Activated CD8-positive, alpha-beta memory T cell treated with anti-CD3 and anti-CD28 coated beads for 1 hour (primary cell): ENCODE measurements at places on chromosomes 12 and 14.
A peak's percentile ranks its signal among the peaks of the same experiment; 100 is the strongest.

GRCh38 chr12:47615711-47616110, 90.1 kb downstream of the RPAP3 start:
- DNase-seq, result no peak

- no peak for DNase-seq
Observed at GRCh38 chr12:110619534-110619953, 5.6 kb downstream of the TCTN1 start.

- DNase-seq, result peak; percentile 19
Observed at GRCh38 chr14:102594514-102595175, 2.2 kb downstream of the RCOR1 start.

GRCh38 chr14:95346820-95347219, 27.1 kb upstream of the CLMN start:
- DNase-seq, result no peak

GRCh38 chr12:131312793-131313545, 359.3 kb downstream of the ADGRD1 start:
- DNase-seq, result no peak

DNA sequence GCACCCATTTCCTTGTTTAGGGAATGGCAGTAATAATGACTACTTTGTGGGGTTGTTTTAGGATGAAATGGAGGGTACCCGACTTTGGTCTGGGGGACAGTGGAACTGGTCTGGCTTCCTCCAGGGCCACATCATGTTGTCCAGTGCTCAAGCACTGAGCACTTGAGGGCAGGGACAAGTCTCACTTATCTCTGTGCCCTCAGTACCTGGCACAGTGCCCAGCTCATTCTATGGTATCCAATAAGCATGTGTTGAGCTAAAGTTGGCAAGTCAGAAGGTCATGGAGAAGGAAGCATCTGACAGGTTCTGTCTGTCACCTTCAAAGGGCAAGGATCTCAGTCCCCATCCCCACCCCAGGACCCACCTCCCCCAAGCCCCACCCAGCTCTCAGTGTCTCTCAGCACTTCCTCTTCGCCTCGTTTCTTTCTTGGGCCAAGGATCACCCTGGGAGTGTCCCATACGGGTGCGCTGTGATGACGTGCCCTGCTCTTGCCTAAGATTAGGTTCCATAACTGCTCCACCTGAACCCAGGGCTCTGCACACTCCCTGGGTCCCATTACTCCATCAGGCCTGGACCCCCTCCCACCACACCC, 24.3 kb upstream of the TMEM106C start:
- DNase-seq, result no peak

GRCh38 chr14:55739967-55740648, 160.1 kb downstream of the KTN1 start:
- DNase-seq, result no peak

- no peak for DNase-seq
Observed at GRCh38 chr14:33932576-33933345, 18.1 kb downstream of the EGLN3 start.

GRCh38 chr14:79791055-79791732, 420.1 kb downstream of the DIO2 start:
- DNase-seq, result no peak

- no peak for DNase-seq
Observed at GRCh38 chr12:65925626-65926025, 101.3 kb downstream of the HMGA2 start.

GRCh38 chr12:76417116-76417515, 68.9 kb upstream of the BBS10 start:
- no peak for DNase-seq

- no peak for DNase-seq
Observed at GRCh38 chr14:33357225-33358010, 418.7 kb downstream of the NPAS3 start.

- no peak for DNase-seq
Observed at GRCh38 chr12:34350092-34351041, 328.1 kb downstream of the ALG10 start.

DNA sequence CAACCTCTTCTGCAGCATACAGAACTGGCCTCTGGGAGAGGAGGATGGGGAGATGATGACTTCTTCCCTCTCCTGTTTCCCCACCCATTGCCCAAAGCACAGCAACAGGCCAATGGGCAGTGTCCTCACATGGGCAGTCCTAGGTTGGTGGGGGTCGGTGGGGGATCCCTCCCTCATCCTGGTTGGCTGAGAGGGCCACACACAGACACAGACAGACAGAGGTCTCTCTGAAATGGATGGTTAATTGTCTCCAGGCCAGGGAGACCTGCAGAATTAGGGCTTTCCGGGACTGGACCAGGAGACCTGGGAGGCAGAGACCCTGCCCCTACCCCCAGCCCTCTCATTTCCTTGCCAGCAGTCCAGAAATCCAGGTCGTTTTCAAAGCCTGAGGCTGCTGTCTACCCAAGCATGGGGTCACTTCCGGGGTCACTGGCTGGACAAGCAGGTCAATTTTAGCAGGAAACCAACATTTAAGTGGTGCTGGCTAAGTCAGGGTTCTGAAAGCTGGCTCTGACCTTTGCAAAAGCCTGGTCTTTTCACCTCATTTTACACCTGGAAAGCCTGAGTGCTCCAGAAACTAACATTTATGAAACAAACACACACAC, 48.6 kb upstream of the TBX3 start:
- DNase-seq, result no peak

DNA sequence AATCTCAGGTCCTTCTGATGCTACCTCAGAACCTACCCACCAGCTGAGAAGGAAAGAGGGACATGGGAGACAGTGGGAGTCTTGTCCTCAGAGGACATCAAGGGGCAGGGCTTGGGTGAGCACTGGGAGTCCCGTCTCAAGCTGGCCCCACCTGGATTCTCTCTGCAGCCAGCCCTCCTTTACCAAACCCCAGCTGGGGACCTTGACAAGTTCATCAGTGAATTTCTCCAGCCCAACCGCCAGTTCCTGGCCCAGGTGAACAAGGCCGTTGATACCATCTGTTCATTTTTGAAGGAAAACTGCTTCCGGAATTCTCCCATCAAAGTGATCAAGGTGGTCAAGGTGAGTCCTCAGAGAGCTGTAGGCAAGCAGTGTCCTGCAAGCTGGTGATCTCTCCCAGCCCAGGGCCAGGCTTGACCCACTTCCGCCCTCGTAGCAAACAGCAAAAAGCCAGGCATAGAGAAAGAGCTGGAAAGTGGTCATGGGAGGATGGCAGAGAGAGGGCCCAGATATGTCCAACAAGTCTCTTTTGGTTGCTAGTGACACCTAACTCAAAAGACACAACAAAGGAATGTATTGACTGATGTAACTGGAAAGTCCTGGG, 14.2 kb upstream of the OAS2 start:
- DNase-seq, result no peak

- peak; percentile 38 for DNase-seq
Observed at GRCh38 chr14:68968051-68968450, 11.1 kb downstream of the ACTN1 start.

GRCh38 chr12:79847417-79847816, 87.5 kb downstream of the PPP1R12A start:
- no peak for DNase-seq

GRCh38 chr12:128459067-128459466, 192.1 kb downstream of the TMEM132C start:
- DNase-seq, result no peak

- no peak for DNase-seq
Observed at GRCh38 chr12:69108037-69108436, 131.3 kb upstream of the CPSF6 start.

- DNase-seq, result no peak
Observed at GRCh38 chr14:100590726-100591452, 3.7 kb upstream of the BEGAIN start.
